GM12892 (cell line): ENCODE measurements at places on chromosomes 4 and X.

- peak; percentile 22 for DNase-seq
These were observed at the start of gene ARHGAP6 for GRCh38 chrX:11665168-11666111. Gene ARHGAP6, minus strand, starts transcription at chrX:11665920. Its CDS starts 1,092 bp downstream, at chrX:11664828.

GRCh38 chrX:125926295-125926694, 239.8 kb downstream of the DCAF12L2 start:
- no peak for DNase-seq

GRCh38 chr4:113462286-113462685, 299.3 kb downstream of the CAMK2D start:
- DNase-seq: no peak

DNA sequence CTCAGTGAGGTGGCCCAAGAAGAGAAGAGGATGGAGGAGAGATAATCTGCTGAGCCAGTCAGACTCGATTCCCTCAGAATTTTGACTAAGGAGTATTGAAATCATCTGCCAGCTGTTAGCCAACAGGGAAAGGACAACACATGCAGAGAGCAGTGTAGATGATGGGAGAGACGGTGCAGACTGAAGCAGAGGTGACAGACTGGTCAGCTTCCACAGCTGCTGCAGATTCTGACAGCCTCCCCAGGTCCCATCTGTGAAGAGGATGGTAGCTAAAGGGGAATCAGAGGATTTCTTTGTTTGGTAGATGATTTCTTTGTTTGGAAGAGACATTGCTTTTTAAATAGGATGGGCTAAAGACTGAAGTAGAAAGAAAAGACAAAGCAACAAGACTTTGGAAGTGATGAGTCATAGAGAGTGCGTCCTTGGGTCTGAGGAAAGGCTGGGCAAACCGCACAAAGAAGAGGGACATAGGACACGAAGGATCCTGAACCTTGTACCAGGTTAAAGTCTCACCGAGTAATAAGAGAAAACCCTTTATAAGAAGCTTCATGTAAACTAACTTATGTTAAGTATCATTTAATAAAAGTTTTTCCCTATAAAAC, 27.6 kb downstream of the INTU start:
- DNase-seq: no peak

DNA sequence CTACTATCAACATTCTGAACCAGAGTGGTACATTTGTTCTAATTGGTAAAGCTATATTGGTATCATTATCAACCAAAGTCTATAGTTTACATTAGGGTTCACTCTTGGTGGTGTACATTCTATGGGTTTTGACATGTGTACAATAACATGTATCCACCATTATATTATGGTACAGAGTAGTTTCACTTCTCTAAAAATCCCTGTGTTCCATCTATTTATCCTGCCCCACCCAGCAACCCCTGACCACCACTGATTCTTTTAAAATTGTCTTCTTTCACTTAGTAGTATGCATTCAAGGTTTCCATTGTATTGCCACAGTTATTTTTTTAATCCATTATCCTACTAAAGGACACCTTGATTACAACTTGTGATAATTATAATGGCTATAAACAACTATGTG, 15.3 kb upstream of the TMPRSS11D start:
- DNase-seq: no peak

DNA sequence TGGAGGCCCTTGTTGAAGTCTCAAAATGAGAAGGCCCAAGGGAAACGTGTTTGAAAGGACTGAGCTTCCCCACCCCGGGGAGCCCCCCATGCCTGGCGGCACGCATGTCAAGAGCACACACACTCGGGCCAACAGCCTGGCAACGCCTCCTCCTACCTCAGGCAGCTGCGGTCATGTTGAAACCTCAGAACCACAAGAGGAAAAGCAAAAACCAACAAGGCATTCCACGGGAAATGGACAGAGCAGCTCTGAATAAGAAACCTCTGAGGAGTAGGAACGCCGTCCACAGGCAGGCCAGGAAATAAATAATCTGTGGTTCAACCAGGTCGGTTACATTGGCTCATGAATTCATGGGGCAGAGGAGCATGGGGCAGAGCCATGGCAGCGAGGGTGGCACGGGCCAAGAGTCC, 95.7 kb upstream of the AFAP1 start:
- DNase-seq: no peak

DNA sequence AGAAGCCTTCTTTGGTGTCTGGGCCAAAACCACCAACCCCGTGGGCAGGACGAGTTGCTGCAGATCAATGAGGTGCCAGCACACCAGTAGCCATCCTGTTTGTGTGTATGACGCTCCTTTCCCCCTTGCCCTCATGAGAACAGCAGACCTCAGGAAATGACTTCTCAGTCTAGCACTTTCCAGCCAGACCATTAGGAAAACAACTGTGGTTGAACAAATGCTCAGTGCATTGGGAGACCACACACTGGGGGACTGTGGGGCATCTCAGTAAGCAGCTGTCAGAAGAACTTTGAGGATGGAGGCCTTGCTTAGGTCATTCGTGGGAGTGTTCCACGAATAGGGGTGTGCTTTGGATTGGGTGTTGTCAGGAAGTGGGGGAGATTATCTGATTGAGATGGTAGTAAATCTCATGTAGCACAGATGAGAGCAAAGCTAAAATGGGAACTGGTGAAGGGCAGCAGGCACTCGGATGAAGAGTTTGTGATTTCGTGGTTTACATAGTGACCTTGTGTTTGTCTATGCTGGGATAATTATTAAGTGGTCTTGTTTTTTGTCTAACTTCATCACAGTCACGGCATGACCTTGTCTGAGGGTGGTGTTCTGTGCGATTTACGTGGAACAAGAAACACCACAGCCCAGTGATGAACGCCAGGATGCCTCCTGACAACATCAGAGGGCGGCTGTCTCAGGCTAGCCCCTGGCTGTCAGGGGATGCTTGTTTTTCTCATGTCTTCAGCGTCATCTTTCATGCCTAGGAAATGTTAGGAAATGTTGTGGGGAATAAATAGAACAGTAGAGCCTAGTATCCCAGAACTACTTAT, 70.1 kb downstream of the USP46 start:
- DNase-seq: no peak

DNA sequence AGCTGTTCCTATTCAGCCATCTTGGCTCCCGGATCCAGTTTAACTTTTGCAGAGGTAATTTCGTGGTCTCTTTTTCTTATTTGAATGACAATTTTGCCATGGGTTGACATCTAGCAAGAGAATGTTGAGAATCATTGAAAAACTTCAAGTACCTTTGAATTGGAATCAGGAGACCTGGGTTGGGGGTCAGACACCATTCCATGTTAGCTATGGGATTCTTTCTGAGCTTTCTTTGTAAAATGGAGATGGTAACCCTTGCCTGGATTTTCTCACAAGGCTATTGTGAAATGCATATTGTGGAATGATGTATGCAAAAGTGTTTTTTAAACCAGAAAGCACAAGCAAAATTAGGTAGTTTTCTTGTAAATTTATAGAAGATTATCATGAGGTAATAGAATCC, 79.1 kb upstream of the HAND2 start:
- no peak for DNase-seq

DNA sequence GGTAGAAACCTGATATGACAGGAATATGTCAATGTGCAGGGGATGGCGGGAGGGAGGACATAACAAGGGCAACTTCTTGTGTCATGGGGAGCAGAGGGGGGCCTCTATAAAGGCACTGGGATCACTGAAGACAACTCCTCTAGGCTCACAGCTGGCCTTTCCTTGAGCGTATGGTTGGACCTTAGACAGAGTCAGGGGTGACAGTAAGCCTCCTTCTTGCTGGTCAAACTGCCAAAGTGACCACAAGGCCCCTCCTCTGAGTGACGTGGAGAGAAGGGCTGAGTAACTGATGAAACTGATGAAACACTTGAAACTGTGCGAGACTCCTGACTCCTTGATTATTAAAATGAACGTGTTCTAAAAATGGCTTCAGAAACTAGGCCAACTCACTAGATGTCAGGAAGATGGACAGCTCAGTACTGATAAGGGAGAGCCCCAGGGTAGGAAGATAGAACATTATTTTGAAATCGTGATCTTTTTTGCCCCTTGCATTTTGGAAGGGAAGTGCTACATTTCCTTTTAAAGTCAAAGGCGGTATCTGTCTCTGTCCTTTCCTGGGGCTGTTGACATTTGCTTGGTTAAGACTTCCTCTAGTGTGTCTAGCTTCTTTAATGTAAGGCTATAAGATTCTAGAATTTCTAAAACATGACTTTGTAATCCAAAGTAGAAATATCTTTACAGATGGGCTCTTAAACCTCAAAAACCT, 1.6 kb downstream of the RAB33A start:
- DNase-seq: no peak

DNA sequence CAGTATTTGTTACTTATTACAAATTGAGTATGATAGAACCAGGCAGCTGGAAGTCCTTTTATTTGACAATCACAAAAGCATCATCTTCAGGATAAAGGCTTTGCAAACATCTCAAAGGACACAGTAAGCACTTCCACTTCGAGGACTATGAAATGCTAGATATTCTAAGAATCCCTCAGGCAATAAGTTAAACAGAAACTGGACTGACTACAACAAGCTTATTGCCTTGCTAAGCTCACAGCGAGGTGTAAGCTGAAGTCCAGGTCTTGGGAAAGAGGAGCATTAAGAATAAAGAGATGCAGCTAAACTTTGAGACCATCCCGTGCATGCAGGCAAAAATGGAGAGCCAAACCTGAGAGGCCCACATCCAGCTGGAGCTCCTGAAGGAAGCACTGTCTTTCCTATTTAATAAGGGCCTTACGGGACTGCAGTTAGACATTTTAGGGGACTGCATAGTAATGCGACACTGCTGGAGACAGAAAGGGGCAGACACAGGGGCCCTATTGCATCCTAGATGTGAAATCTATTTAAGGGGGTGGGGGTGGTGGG, 38.7 kb downstream of the DCHS2 start:
- no peak for DNase-seq

DNA sequence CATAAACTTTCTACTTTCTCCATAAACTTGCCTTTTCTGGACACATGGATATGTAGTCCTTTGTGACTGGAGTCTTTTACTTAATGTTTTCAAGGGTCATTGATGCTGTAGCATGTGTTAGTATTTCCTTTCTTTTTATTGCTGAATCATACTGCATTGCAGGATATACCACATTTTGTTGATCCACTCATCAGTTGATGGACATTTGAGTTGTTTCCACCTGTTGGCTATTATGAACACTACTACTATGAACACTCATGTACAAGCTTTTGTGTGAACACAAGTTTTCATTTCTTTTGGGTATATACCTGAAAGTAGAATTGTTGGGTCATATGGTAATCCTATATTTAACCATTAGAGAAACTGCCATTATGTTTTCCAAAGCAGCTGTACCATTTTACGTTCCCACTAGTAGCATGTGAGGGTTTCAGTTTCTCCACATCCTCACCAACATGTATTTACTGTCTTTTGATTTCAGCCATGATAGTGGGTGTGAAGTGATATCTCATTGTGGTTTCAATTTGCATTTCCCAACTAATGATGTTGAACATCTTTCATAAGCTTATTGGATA, 26.3 kb upstream of the GPM6B start:
- DNase-seq: no peak

DNA sequence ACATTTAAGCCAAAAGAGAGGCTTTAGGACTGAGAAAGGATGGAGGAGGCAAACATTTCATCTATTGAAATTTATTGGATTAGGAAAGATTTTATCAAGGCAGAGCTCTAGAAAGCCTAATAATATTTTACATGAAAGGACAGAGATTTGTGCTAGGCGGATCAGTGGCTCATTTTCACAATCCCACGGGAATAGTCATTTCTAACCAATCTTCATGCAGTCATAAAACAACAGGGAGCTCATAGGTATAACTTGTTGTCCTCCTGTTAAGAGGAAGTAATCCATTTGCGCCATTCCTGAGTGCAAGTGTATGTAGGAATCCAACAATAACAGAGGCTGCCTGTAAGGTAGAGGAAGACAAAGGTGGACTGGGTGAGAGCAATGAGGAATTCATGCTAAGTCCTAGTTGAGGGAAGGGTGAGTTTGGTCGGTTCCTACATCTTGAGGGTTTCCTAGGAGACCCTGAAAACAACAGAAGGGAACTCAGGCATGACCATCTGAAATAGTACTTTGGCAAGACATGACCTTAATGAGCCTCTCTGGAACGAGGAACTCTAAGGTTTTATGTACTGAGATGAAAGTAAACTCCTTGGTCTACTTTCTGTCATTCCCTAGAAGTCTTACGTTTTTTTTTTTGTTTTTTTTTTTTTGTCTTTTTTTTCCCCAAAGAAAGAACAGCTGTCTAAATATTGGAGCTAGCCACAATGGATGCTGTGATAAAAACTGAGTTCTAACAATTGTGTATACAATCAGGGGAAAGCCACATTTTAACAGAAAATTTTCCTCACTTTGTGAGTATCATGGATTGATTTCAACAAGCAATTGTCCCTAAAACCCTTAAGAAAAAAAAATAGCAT, 89.7 kb downstream of the GEMIN8 start:
- DNase-seq: no peak

DNA sequence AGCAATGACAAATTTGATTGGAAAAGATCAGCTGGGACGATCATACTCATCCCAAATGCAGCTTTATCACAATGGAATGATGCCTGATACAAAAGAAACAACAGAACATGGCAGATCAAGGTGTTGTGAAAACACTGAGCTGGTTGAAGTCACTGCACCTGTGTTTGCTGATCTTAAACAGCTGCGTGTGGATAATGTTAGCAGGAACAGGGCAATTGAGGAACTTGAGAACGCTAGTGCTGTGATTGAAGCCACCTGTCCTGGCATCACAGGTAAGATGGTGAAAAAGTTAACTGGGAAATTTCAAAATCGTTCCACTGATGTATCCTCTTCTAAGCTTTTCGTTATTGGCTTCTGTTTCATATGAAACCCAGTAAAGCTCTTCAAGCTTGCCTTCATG, 27.4 kb upstream of the SOD3 start:
- no peak for DNase-seq

- no peak for DNase-seq
These were observed 329.4 kb upstream of the PCDH18 start for GRCh38 chr4:137861682-137862081.

GRCh38 chr4:150699599-150699998, 117.6 kb downstream of the MAB21L2 start:
- no peak for DNase-seq

- DNase-seq: no peak
These were observed 8.6 kb downstream of the F9 start for GRCh38 chrX:139538907-139539790.

- DNase-seq: no peak
These were observed 55.4 kb upstream of the BCLAF3 start for GRCh38 chrX:20046223-20046622.

DNA sequence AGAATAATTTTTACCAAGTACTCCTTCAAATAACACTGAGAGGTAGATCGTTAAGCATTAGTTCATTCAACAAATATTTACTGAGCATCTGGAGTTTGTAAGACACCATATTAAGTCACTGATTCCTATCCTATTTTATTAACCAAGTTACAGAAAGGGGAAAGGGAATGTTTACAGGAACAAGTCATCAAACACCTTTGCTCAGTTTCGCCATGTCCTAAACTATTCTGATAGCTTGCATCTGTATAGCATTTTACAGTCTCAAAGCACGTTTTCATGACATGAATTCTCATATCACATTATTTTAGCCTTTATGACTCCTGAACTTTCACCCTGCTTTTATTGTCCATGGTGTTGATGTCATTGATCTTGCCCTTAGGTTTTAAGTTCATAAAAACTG, 89.2 kb downstream of the AREG start:
- DNase-seq: no peak
